Activated naive CD8-positive, alpha-beta T cell treated with anti-CD3 and anti-CD28 coated beads, Interleukin-2, amount 10 ng/mL, durations not matched to agents 7 days and 5 days (primary cell): ENCODE measurements at places on chromosomes 13 and 19.

- DNase-seq, result no peak
- H3K27ac ChIP-seq, result no peak overlapping the region
- H3K27me3 ChIP-seq, result no peaks in the 10 kb centered on the region
- H3K36me3 ChIP-seq, result no peaks in the 10 kb centered on the region
- H3K4me3 ChIP-seq, result no peak overlapping the region
- no peaks in the 10 kb centered on the region for H3K4me1 ChIP-seq
These were observed 629.7 kb downstream of the UQCRFS1 start for GRCh38 chr19:28583242-28583641.

DNA sequence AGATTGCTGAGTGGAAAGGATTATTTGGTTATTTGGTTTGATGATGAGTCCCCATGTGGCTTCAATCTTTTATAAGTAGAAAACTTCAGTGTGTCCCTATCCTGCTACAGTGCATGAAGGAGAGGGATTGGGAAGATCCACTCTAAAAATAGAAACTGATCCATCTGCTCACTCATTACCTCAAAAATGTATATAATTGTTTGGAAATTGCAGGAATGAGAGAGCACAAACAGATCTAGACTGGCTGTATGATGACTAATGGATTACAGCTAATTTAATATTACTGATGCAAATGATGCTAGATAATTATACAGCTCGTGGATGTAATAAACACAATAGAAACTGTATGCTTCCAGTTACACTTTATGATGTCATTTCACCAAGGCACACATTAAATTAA, 625.3 kb upstream of the PRR20A start:
- DNase-seq, result no peak
- no peaks in the 10 kb centered on the region for H3K27me3 ChIP-seq
- H3K4me1 ChIP-seq, result no peaks in the 10 kb centered on the region
- H3K27ac ChIP-seq, result no peak overlapping the region

DNA sequence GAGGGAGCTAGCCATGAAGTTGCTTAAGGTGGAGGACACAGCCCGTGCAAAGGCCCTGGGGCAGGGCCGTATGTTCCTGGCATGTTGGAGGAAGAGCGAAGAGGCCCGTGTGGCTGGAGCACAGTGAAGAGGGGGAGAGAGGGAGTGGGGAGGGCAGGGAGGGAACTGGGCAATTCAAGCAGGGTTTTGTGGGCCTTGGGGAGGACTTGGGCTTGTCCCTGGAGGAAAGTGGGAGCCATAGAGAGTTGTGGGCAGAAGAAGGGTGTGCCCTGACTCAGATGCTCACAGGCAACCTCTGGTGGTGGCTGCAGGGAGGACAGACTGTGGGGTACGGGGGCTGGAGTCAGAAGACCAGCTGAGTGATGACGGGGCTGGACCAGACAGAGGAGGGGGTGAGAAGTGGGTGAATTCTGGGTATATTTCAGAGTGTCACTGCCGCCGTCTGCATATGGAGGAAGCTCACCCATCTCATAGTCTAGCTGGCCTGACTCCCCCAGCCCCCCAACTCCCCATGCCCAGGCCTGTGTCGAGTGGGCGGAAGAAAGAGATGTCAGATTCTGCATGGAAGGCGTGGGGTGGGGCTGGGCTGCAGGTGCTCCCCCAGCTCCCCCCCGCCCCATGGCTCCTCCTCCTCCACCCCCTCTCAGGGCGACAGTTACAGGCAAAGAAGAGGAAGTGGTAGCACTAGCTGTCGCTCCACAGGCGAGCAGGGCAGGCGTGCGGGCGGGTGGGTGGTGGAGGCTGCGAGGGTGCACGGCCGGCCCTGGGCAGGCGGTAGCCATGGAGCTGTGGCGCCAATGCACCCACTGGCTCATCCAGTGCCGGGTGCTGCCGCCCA, at the start of gene VAV1:
TSS of gene VAV1 (plus strand) at position 681 of the 838 bp plus-strand sequence. CDS start at position 781, 100 bp downstream.
- H3K27me3 ChIP-seq, result no peaks in the 10 kb centered on the region
- peak within 1 kb of the TSS; percentile 98 for H3K4me3 ChIP-seq
- peaks cover 46% of the 10 kb centered on the region for H3K4me1 ChIP-seq
- peak within 1 kb of the TSS; percentile 93 for H3K27ac ChIP-seq
- H3K36me3 ChIP-seq, result peaks cover 30% of the 10 kb centered on the region

DNA sequence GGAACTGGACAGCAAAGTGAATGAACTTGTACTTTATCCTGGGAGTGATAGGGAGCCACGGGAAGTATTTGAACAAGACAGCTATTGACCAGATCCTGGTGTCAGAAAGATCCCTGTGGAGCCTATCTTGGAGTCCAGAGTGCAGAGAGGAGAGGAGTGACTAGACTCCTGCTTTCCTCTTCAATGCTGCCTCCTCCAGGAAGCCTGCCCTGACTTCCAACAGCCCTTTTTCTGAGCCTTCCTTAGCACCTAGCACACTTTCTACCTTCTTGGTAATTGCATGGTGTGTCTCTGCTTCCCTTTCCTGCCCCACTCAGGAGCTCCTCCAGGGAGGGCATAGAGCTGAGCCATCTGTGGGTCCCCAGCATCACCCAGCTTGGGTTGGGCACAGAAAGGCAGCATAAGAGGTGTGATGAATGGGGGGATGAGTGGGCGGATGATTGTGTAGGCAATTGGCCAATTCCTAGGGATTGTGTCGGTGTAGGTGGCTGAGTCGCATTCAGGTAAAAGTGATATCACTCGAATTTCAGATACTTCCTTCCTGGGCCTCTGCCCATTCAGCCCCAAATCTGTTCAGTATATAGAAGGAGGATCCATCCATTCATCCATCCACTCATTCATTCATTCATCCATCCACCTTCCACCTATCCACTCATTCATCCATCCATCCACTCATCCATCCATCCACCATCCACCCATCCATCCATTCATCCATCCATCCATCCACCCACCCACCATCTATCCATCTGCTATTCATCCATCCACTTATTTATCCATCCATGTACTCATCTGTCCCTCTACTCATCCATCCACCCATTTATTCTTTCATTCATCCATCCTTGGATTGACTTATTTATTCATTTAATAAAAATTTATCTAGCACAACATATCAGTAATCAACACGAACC, 26.9 kb downstream of the CYP4F22 start:
- H3K4me1 ChIP-seq, result peaks cover 12% of the 10 kb centered on the region
- H3K27ac ChIP-seq, result no peak overlapping the region
- no peak overlapping the region for H3K4me3 ChIP-seq
- H3K36me3 ChIP-seq, result peaks cover 17% of the 10 kb centered on the region

- peak overlapping the region; percentile 96 for H3K27ac ChIP-seq
- H3K4me1 ChIP-seq, result peaks cover 16% of the 10 kb centered on the region
- DNase-seq, result peak; percentile 73
- peak overlapping the region; percentile 91 for H3K4me3 ChIP-seq
- H3K36me3 ChIP-seq, result no peaks in the 10 kb centered on the region
- no peaks in the 10 kb centered on the region for H3K27me3 ChIP-seq
These were observed 1.0 kb downstream of the SMIM24 start for GRCh38 chr19:3479177-3479833.

- no peak overlapping the region for H3K27ac ChIP-seq
- no peak overlapping the region for H3K4me3 ChIP-seq
- no peaks in the 10 kb centered on the region for H3K27me3 ChIP-seq
- H3K4me1 ChIP-seq, result no peaks in the 10 kb centered on the region
- no peaks in the 10 kb centered on the region for H3K36me3 ChIP-seq
These were observed 462.2 kb downstream of the TSHZ3 start for GRCh38 chr19:30887042-30887441.

DNA sequence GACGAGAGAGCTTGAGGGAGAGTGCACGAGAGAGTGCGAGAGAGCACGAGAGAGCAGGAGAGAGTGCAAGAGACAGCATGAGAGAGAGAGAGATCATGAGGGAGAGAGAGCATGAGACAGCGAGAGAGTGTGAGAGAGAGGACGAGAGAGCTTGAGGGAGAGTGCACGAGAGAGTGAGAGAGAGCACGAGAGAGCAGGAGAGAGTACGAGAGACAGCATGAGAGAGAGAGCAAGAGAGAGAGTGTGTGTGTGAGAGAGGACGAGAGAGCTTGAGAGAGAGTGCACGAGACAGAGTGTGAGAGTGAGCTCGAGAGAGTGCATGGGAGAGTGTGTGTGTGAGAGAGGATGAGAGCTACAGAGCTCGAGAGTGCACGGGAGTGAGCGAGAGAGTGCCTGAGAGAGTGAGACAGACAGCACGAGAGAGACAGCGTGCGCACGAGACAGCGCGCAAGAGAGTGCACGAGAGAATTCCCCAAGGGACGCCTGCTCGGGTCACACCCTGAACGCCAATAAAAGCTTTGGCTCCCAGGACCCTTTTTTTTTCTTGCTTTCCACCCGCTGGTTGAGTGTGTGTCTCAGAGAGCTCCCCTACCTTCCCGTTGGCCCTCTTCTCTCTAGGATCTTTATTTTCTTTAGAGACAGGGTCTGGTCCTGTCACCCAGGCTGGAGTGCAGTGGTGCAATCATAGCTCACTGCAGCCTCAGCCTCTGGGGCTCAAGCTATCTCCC, 3.7 kb downstream of the CD70 start:
- peaks cover 40% of the 10 kb centered on the region for H3K4me1 ChIP-seq
- peak; percentile 41 for DNase-seq
- peak overlapping the region; percentile 35 for H3K27ac ChIP-seq
- H3K36me3 ChIP-seq, result peaks cover 2% of the 10 kb centered on the region
- peaks cover 38% of the 10 kb centered on the region for H3K27me3 ChIP-seq

DNA sequence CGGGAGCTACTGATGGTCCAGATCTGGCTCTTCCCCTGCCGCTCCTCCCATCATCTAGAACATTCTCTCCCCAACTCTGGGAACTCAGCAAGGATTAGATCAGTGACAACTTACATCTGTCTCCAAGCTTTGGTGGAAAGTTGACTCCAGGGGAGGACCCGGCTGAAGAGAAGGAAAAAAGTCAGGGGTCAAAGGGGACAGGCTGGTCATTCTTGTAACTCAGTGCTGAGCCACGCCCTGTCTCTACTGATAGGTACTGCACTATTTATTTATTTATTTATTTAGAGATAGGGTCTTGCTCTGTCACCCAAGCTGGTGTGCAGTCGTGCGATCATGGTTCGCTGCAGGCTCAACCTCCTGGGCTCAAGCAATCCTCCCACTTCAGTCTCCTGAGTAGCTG, 14.3 kb downstream of the PLEKHA4 start:
- peaks cover 2% of the 10 kb centered on the region for H3K4me1 ChIP-seq
- H3K4me3 ChIP-seq, result no peak overlapping the region
- no peaks in the 10 kb centered on the region for H3K36me3 ChIP-seq
- H3K27me3 ChIP-seq, result peaks cover 2% of the 10 kb centered on the region

- no peak overlapping the region for H3K27ac ChIP-seq
- no peak overlapping the region for H3K4me3 ChIP-seq
- H3K27me3 ChIP-seq, result no peaks in the 10 kb centered on the region
- peaks cover 43% of the 10 kb centered on the region for H3K36me3 ChIP-seq
- DNase-seq, result no peak
- H3K4me1 ChIP-seq, result peaks cover 5% of the 10 kb centered on the region
These were observed 5.7 kb upstream of the ZNF461 start for GRCh38 chr19:36672368-36672767.

DNA sequence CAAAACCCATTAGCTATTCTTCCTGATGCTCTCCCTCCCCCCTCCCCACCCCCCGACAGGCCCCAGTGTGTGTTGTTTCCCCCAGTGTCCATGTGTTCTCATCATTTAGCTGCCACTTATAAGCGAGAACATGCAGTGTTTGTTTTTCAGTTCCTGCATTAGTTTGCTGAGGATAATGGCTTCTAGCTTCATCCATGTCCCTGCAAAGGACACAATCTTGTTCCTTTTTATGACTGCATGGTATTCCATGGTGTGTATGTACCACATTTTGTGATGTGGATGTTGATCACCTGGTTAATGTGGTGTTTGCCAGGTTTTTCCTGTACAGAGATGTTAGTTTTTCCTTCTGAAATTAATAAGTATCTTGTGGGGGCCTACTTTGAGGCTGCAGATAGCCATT, 31.5 kb downstream of the TDRD12 start:
- H3K36me3 ChIP-seq, result no peaks in the 10 kb centered on the region
- H3K27ac ChIP-seq, result no peak overlapping the region
- H3K4me1 ChIP-seq, result no peaks in the 10 kb centered on the region
- H3K4me3 ChIP-seq, result no peak overlapping the region
- H3K27me3 ChIP-seq, result peaks cover 39% of the 10 kb centered on the region
- DNase-seq, result no peak
